Renal cortical epithelial cell (primary cell): ENCODE measurements at places on chromosomes 4 and X. TPM values are rescaled to one million over a fixed set of nuclear protein-coding genes. Genes with fewer than 3 reads are reported as not detected.

The BTC gene
- 8.9 and 15.3 TPM in 2 replicates for total RNA-seq

The NOA1 gene
- total RNA-seq: 18.9 and 22.4 TPM in 2 replicates

The NUDT11 gene
- total RNA-seq: 1.7 and 3.3 TPM in 2 replicates

The DIAPH2 gene
- 15.4 and 17.9 TPM in 2 replicates for total RNA-seq
